Activated T-cell treated with anti-CD3 and anti-CD28 coated beads, Interleukin-2, amount 50 U/mL, for 24 hours (primary cell): ENCODE measurements at places on chromosomes 2 and 18.

DNA sequence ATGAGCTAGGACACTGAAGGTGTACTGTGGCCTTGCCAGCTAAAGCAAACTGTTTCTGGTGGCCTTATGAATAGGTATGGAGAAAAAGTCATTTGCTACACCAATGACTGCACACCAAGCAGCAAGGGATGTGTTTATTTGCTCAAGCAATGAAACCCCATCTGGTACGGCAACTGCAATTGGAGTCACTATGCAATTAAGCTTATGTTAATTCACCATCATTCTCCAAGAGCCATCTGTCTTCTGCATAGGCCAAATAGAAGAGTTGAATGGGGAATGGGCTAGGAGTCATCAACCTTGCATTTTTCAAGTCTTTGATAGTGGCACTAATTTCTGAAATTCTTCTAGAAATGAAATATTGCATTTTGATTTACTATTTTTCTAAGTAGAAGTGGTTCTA lies 372.0 kb downstream of the KCNJ3 start:
- H3K36me3 ChIP-seq: no peaks in the 10 kb centered on the region
- no peaks in the 10 kb centered on the region for H3K27me3 ChIP-seq
- H3K4me3 ChIP-seq: no peak overlapping the region
- no peak overlapping the region for H3K27ac ChIP-seq

- no peaks in the 10 kb centered on the region for H3K4me1 ChIP-seq
- no peaks in the 10 kb centered on the region for H3K27me3 ChIP-seq
- no peak for DNase-seq
- no peak overlapping the region for H3K4me3 ChIP-seq
- no peak overlapping the region for H3K27ac ChIP-seq
- no peaks in the 10 kb centered on the region for H3K36me3 ChIP-seq
Observed at GRCh38 chr2:221724631-221725203, 152.6 kb upstream of the EPHA4 start.

DNA sequence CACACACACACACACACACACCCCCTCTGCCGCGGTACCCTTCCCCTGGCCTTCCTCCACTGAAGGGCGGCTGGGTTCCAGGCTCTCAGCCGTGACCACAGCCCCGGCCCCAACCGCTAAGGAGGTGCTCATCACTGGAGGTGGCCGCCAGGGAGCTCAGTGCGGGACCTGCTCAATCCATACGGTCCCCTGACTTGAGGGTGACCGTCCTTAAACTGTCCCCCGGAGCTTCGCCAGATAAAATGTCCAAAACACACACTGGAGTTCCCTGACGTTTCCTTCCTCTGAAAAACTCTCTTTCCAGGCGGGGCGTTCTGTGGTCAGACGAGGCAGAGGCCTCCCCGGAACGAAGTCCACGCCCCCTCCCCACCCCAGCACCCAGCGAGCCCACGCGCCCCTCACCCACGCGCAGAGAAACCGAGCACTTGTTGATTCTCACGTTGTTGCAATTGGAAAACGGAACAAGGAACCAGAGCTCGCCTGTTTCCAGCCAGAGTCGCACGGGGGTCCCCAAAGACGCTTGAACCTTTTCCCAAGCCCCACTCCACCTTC lies 1.4 kb downstream of the MBP start:
- H3K27me3 ChIP-seq: no peaks in the 10 kb centered on the region
- peaks cover 48% of the 10 kb centered on the region for H3K36me3 ChIP-seq
- H3K4me1 ChIP-seq: peaks cover 68% of the 10 kb centered on the region
- H3K27ac ChIP-seq: peak overlapping the region; percentile 98
- peak; percentile 66 for DNase-seq

DNA sequence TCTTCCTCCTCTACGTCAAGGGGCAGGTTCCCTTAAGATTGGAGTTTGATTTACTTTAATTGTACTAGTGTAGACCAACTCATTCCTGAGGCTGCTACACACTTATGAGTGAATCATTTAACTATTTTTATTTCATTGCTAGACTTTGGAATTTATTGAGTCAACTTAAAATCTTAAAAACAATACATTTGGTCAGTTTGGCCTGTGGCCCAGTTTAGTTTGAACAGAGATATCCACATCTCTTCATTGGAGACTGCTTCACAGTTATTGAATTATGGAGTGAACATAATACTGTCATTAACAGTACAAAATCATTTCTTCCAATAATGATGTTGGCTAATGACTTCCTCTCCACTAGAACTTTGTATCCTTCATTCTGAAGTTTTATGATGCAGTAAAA lies 34.5 kb upstream of the STPG4 start:
- no peaks in the 10 kb centered on the region for H3K36me3 ChIP-seq
- H3K4me3 ChIP-seq: no peak overlapping the region
- peaks cover 2% of the 10 kb centered on the region for H3K27me3 ChIP-seq
- no peak overlapping the region for H3K27ac ChIP-seq
- DNase-seq: no peak

DNA sequence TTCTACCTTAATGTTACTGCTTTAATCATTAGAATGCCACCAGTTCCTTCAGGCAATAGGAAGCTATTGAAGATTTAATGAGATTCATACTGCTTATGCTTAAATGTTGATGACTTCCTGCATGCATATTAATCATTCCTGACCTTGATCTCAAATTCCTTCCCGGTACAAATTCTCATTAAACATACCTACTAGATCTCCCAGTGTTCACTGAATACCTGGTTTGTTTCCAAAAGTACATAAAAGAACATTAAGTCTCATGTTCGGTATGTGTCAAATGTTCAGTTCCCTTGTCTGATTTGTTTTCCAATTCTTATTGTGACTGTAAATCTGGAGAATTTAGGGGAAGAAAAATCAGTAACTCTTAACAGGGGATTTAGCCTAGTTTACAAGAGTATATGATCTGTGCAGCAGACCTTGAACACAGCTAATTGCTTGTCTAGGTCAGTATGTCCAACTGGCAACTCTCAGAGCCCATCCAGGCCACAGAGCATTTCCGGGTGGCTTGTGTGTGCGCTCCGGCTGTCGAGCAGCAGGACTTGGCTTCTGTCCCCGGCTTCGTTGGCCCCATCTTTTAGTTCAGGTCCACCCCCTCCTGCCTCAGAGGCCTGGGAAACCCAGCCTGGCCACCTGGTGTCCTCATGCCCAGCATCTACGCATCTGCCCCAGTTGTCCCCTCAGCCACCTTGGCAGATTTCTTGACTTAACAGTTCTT lies 13.1 kb downstream of the METAP1D start:
- no peak overlapping the region for H3K27ac ChIP-seq
- DNase-seq: no peak
- H3K4me3 ChIP-seq: no peak overlapping the region

- no peak overlapping the region for H3K27ac ChIP-seq
- no peak for DNase-seq
- no peaks in the 10 kb centered on the region for H3K4me1 ChIP-seq
- no peaks in the 10 kb centered on the region for H3K36me3 ChIP-seq
- H3K27me3 ChIP-seq: no peaks in the 10 kb centered on the region
- no peak overlapping the region for H3K4me3 ChIP-seq
Observed at GRCh38 chr2:66702301-66702700, 267.4 kb downstream of the MEIS1 start.

DNA sequence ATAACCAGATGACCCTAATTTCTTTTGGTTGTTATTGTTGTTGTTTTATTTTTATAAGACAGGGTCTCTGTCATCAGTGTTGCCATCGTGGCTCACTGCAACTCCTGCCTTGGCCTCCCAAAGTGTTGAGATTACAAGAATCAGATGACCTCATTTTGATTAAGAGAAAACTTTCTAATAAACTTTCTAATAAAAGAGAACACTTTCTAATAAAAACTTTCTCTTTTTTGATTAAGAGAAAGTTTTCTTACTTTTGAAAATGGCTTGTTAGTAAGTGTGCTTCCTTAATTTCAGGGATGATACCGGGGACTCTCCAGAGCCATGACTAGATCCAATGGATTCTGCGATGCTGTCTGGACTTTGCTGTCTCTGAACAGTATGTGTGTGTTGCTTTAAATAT lies 7.7 kb downstream of the CENPA start:
- DNase-seq: no peak
- H3K4me1 ChIP-seq: no peaks in the 10 kb centered on the region
- no peak overlapping the region for H3K27ac ChIP-seq
- H3K4me3 ChIP-seq: no peak overlapping the region
- H3K27me3 ChIP-seq: peaks cover 10% of the 10 kb centered on the region

GRCh38 chr2:27152796-27153464 lies 4.1 kb downstream of the TCF23 start:
- H3K36me3 ChIP-seq: no peaks in the 10 kb centered on the region
- no peak overlapping the region for H3K4me3 ChIP-seq
- no peak overlapping the region for H3K27ac ChIP-seq
- no peak for DNase-seq
- peaks cover 3% of the 10 kb centered on the region for H3K4me1 ChIP-seq

GRCh38 chr18:62558015-62558663 lies 35.3 kb downstream of the ZCCHC2 start:
- H3K4me3 ChIP-seq: no peak overlapping the region
- no peak for DNase-seq
- H3K27me3 ChIP-seq: no peaks in the 10 kb centered on the region
- peak overlapping the region; percentile 35 for H3K27ac ChIP-seq

GRCh38 chr2:239639421-239640185 lies 238.8 kb upstream of the HDAC4 start:
- no peaks in the 10 kb centered on the region for H3K4me1 ChIP-seq
- DNase-seq: no peak
- peaks cover 9% of the 10 kb centered on the region for H3K27me3 ChIP-seq
- H3K4me3 ChIP-seq: no peak overlapping the region

DNA sequence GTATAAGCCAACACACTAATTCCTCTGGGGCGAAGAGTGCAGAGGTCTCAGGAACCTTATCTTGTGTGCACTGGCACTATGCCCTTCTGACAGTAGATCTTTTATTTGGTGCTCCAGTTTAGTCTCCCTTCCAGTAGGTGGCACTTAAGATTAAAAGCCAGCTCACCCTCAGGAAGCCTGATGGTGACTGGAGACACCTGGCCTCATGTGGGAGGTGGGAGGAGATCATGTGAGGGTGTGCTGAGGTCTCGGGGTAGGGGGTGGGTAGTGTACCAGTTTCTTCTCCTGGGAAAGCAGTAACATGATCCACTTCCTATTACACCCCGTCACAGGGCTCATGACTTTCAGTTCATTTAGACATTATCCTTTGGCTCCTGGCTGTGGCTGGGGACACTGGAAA lies 654.9 kb downstream of the ADCYAP1 start:
- no peaks in the 10 kb centered on the region for H3K4me1 ChIP-seq
- H3K36me3 ChIP-seq: no peaks in the 10 kb centered on the region
- DNase-seq: no peak

GRCh38 chr2:29687121-29687520 lies 234.3 kb downstream of the ALK start:
- H3K27me3 ChIP-seq: peaks cover 28% of the 10 kb centered on the region
- H3K4me1 ChIP-seq: no peaks in the 10 kb centered on the region
- no peak overlapping the region for H3K4me3 ChIP-seq
- DNase-seq: no peak

DNA sequence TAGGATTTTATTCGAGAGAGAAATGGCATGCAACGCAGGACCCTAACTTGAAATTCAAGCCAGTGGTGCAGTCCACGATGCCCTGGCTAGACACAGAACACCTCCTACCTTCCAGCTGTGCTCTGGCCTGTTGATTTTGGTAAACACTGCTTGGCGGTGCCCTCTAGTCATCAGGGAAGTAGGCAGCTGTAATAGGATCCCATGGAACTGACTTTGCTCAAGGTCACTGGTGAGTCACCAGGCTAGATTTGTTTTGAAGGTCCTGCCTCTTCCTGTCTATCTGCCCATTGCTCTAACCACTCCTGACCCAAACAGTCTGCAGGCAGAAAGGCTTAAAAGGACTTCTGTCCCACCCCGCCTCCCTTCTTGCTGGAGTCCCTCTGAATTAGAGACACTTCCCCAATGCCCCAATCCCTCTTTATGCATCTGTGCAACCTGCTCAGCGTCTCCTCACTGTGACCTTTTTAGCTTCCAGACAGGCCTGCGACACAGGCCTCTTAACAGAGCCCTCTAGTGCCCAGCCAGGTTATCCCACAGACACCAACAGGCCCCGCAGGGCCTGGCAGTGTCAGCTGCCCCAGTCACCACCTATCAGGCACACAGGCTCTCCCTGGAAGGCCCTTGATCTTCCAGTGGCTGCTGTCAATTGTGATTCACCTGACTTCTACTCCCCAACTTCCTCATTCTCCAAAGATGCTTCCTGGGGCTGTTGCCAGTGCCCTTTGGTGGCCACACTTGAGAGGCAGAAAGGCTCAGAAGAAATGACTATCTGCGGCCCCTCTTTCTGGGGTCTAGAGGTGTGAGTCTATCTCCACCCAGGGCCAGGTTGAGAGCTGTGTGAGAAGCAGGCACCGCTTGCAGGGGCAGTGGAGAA lies 5.2 kb downstream of the TMEM127 start:
- no peak overlapping the region for H3K4me3 ChIP-seq
- DNase-seq: peak; percentile 41
- H3K27ac ChIP-seq: peak overlapping the region; percentile 85
- peaks cover 80% of the 10 kb centered on the region for H3K36me3 ChIP-seq
- H3K27me3 ChIP-seq: no peaks in the 10 kb centered on the region

GRCh38 chr2:232260075-232260474 lies 118.5 kb upstream of the ALPP start:
- no peak for DNase-seq
- H3K4me1 ChIP-seq: no peaks in the 10 kb centered on the region
- H3K36me3 ChIP-seq: peaks cover 57% of the 10 kb centered on the region
